Neural progenitor cell (in vitro differentiated cells): ENCODE measurements at places on chromosomes 5 and 9.

GRCh38 chr9:133063500-133064231, 1.9 kb downstream of the CEL start:
- no peak overlapping the region for H3K4me3 ChIP-seq
- H3K36me3 ChIP-seq: no peaks in the 10 kb centered on the region
- peaks cover 20% of the 10 kb centered on the region for H3K4me1 ChIP-seq
- H3K27ac ChIP-seq: no peak overlapping the region

- H3K4me3 ChIP-seq: peak overlapping the region; percentile 90
- H3K27me3 ChIP-seq: no peaks in the 10 kb centered on the region
- no peak for DNase-seq
- H3K36me3 ChIP-seq: peaks cover 4% of the 10 kb centered on the region
- peak overlapping the region; percentile 90 for H3K27ac ChIP-seq
- H3K4me1 ChIP-seq: peaks cover 32% of the 10 kb centered on the region
Measured at GRCh38 chr9:106861640-106862109, 1.3 kb upstream of the ZNF462 start.

GRCh38 chr5:139839918-139840317, 44.3 kb downstream of the PSD2 start:
- no peaks in the 10 kb centered on the region for H3K36me3 ChIP-seq
- no peak for DNase-seq
- peaks cover 39% of the 10 kb centered on the region for H3K27me3 ChIP-seq
- H3K4me1 ChIP-seq: no peaks in the 10 kb centered on the region
- no peak overlapping the region for H3K27ac ChIP-seq
- H3K4me3 ChIP-seq: no peak overlapping the region

GRCh38 chr5:123000731-123001130, 35.8 kb downstream of the PPIC start:
- no peak overlapping the region for H3K4me3 ChIP-seq
- H3K36me3 ChIP-seq: no peaks in the 10 kb centered on the region
- H3K27me3 ChIP-seq: no peaks in the 10 kb centered on the region
- H3K4me1 ChIP-seq: peaks cover 9% of the 10 kb centered on the region
- H3K27ac ChIP-seq: no peak overlapping the region

DNA sequence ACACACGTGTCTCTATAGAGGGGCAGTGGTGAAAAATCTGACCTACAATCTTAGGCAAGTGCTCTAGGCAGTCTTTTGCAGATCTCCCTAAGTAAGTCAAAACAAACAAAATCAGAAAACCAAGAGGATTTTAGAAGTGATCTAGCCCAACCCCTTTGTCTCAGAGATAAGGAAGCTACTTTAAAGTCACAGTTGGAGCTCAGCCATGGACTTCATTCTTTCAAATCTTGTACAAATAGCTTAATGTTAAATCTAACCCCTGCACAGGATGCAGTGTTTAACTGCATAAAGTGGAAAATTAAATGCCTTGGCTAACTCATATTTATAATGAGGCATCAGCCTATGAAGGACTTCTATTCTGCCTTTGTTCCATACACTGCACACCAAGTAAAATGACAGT, 135.1 kb upstream of the RFX3 start:
- H3K27ac ChIP-seq: no peak overlapping the region
- no peaks in the 10 kb centered on the region for H3K27me3 ChIP-seq
- no peak overlapping the region for H3K4me3 ChIP-seq
- no peak for DNase-seq

DNA sequence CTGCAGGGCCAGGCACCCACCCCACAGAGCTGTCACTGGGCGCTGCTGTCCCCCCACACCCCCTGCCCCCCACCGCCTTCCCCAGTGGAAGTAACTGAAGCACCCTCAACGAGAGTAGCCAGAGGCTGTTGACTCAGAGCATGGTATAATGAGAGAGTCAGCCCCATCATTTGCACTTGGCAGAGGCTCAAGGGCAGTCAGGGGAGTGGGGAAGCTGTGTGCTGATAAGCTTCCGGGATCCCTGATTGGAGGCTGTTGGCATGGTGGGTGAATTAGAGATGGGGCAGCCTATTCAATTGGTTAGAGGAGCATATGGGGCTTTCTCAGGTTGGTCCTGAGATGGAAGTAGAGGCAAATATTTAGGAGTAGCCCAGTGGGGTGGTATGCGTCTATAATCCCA, 77.1 kb upstream of the GOLM1 start:
- no peak overlapping the region for H3K27ac ChIP-seq
- no peak for DNase-seq
- H3K36me3 ChIP-seq: no peaks in the 10 kb centered on the region
- H3K4me1 ChIP-seq: no peaks in the 10 kb centered on the region
- H3K27me3 ChIP-seq: no peaks in the 10 kb centered on the region

- H3K4me1 ChIP-seq: peaks cover 16% of the 10 kb centered on the region
- H3K27me3 ChIP-seq: no peaks in the 10 kb centered on the region
- H3K27ac ChIP-seq: no peak overlapping the region
- H3K4me3 ChIP-seq: no peak overlapping the region
Measured at GRCh38 chr5:92659246-92659645, 921.8 kb downstream of the NR2F1-AS1 start.

GRCh38 chr5:1636981-1637638, 113.3 kb upstream of the LPCAT1 start:
- no peak for DNase-seq
- no peaks in the 10 kb centered on the region for H3K36me3 ChIP-seq
- H3K27ac ChIP-seq: no peak overlapping the region
- H3K27me3 ChIP-seq: peaks cover 7% of the 10 kb centered on the region
